ENCODE measurements at places on chromosomes 12 and 14.

GRCh38 chr12:122888232-122888752 is 7.6 kb downstream of the VPS37B start:
- DNase-seq: no peak

DNA sequence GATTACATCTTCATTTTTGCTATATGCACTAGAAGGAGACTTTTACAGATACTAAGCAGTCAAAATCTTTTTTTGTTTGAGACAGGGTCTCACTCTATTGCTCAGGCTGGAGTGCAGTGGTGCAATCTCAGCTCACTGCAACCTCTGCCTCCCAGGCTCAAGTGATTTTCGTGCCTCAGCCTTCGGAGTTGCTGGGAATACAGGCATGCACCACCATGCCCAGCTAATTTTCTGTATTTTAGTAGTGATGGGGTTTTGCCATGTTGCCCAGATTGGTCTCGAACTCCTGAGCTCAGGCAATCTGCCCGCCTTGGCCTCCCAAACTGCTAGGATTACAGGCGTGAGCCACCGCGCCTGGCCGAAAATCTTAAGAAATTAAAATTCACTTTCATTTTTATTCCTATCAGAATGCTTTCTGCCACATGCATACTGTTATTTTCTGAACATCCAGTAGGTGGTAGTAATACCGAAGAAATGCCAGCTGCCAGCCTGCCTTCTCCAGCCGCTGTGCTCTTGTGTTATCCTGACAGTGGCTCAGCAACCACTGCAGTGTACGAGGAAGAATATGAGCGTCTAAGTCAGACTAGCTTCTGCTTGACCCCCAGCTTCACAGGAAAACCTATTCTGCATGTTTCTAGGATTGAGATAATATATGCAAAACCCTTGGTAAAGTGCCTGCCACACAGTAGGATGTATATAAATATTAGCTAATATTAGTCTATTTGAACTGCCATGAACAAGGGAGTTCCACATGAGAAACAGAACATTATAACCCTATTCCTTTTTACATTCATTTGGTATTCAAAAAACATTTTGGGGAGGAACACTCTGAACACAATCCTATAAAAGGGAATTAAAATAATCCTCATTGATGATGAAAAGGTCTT is 54.2 kb downstream of the RPAP3 start:
- DNase-seq: peak; percentile 68

GRCh38 chr12:132171293-132171967 is 27.2 kb downstream of the NOC4L start:
- no peak for DNase-seq

DNA sequence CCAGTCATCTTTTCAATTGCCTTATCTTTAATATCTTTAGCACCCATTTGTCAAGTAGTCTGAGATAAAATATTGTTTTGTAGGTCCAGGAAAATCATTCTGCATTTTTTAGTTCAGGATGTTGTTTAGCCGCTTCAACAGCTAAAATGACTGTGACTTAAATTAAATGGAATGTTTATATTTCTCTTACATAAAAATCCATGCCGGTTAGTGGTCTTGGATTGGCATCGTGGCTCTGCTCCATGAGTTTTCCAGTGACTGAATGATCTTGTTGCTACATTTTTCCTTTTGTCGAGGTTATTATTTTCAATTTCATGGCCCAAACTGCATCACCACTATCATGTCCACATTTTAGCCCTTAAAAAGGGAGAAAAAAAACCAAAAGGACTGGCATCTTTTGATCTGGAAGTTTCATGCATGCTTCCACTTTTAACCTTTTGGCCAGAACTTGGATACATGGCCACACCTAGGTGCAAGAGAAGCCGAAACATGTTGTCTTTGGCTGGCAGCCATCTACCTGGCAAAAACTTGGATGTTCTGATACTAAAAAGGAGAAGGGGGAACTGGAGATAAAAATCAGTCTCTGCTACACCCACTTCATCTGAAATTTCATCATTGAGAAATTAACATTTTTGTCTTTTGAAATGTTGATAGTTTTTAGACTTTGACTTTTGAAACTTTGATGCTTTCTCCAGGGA is 142.4 kb downstream of the OTOGL start:
- DNase-seq: no peak

DNA sequence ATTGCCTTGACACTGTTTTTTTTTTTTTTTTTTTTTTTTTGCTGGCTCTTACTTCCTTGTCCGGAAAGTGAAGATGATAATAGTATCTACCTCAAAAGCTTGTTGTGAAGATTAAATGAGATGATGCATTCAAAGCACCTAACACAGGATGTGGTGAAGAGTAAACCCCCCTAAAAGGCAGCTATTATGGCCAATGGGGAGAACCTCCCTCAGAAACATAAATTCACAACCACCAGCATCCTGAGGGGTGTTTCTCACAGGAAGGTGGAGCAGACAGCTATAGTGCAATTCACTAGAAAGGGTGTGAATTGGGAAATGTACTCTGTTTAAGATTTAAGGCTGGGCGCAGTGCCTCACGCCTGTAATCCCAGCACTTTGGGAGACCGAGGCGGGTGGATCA is 85.4 kb upstream of the CRY1 start:
- no peak for DNase-seq

GRCh38 chr14:29227631-29228030 is 461.0 kb downstream of the FOXG1 start:
- DNase-seq: no peak

DNA sequence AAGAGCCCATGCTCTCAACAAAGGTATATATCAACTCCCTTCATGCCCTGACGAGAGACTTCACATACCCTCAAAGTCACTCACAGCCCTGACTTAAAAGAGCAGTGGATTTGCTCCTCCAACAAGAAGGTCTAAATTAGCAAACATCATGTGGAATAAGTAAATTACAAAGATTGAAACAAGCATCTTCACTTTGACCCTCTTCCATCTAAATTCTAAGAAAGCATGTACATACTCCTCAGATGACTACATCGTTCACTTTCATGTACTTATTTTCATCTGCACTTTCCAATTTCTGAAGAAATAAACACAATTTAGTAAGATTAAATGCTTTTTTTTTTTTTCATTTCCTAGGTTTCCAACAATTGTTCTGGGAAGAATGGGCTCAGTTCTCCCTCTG is 38.6 kb upstream of the KRR1 start:
- DNase-seq: no peak

DNA sequence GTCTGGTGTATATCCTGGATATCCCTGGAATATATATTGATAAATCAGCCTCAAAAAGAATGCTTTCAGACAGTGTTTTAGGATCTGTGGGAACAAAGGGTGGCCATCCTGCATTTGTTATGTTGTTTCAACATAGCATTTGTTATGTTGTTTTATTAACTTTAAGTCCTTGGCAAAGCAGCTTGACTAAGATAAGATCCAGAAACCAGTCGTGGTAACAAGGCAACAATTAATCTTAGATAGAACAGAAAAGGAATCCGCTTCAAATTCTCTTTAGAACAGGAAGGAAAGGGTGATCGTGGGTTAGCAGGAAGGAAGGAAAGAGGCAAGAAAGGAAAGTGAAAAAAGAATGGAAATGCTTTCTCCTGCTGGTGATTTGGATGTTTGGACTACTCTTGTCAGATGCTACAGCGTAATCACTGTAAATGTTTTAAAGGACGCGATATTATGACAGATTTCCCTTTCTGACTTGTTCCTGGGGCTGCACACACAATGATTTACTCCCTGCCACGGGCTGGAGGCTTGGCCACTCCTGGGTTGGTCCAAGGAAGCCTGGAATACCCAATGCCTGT is 443.3 kb downstream of the DPF3 start:
- DNase-seq: no peak

DNA sequence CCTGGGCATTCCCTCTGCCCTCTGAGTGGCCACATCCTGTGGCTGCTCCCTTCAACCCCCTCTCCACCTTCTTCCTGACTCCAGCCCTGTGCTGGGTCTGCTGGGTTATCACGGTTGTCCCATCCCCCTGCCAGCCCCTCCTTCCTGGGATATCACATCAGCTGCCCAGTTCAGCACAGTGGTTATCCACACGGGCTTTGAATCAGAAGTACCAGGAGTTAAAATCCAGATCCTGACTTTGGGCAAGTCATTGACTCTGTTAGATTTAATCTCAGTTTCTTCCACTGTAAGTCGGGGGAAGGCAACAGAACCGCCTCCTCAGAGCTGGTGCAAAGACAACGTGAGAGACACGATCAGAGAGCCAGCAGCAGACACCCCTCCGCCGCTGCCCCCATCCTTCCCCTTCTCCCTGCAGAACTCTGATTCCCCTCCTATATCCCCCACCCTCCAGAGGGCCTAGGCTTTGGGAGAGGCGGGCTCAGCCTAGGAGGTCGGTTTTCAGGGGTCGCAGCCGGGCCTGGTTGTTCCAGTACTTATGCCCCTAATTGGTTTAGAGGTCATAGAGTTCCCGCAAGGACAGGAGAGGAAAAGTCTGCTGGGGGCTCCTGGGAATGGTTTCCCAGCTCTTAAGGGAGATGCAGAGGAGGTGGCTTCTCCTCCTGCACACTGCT is 42.5 kb downstream of the PRIMA1 start:
- DNase-seq: no peak

- DNase-seq: no peak
These were observed 4.6 kb upstream of the NGB start for GRCh38 chr14:77275601-77276017.

DNA sequence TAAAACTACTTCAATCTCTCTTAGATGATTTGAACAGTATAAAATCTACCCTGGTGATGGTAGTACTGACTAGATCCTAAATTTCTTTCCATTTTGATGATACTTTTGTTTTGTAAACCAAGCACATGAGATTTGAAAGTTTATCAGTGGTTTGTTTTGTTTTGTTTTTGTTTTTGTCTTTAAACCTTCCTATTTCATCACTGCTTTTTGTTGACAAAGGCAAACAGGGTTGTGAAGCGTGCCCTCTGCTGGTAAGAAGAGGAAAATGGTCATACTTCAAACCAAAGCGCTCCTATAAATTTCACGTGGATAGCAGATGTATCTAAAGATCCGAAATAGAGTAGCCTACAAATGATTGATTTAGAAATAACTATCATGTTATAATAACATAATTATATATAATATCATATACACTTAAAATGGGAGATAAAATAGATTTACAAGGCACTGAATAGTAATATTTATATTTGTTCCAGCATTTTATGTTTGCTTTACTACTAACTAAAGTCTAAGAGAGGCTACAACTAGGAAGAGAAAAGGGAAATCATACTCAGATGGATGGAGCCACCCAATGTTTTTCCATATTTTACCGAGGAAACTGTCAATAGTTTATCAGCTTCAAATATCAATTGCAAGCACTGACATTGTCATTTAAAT is 254.0 kb upstream of the USP15 start:
- peak; percentile 31 for DNase-seq

GRCh38 chr12:88519802-88520435 is 60.4 kb downstream of the KITLG start:
- no peak for DNase-seq

- no peak for DNase-seq
These were observed 725.5 kb upstream of the FLRT2 start for GRCh38 chr14:84804468-84804867.

GRCh38 chr14:76097547-76097946 is 54.2 kb upstream of the GPATCH2L start:
- no peak for DNase-seq

DNA sequence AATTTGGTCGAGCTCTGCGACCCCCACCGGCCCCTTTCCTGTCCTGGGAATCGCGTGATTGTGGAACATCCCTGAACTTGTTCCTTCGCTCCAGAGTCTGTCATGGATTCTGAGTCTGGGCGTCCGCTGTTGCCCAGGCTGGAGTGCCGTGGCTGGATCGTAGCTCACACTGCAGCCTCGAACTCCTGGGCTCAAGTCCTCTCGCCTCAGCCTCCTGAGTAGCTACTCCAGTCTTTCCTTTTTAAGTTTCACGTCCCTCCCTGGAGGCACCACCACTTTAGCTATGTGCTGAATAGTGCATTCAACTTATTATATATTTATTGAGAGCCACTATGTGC is 698 bp downstream of the ACOT6 start:
- no peak for DNase-seq

DNA sequence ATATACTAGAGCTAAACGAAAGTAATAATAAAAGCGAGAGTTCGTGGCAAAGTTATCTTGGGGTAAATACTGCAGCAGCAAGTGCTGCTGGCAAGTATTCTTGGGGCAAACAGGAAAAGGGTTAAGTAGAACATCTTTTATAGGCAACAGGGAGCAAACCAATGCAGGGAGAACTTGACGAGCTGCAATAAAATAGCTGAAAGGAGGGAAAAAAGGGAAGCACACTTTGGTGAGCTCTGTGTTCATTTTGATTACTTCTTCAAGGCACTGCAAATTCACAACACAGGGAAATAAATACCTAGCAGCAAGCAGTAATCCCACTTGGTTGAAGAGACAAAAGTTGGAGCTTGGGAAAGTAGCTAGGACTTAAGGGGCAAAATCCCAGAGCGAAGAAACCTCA is 42.3 kb upstream of the TTC7B start:
- no peak for DNase-seq

GRCh38 chr12:4743046-4743445 is 22.8 kb downstream of the GALNT8 start:
- DNase-seq: no peak

Measured in NCI-H524 (cell line).